ENCODE measurements at places on chromosomes 5 and 9. TPM values are rescaled to one million over a fixed set of nuclear protein-coding genes. Genes with fewer than 3 reads are reported as not detected.

DNA sequence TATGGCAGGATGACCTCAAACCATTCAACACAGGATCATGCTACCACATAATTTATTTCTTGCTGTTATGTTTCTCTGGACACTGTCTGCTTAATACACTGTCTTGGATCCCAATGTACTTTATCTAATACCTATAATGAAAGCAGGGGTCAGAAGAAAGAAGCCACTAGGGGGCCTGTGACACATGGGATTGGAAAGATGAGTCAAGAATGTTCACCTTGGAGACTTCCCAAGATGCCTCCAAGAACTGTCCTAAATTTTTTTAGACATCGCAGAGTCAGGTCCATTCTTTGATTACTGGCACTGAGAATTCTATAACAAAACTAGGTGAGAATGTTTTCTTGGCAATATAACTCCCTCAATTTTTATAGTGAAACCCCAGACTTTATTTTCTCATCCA lies 305.8 kb upstream of the SMARCA2 start:
- no peak for DNase-seq

GRCh38 chr5:159031513-159031912 lies 68.2 kb downstream of the EBF1 start:
- no peak for DNase-seq

Gene PCDHGA5
- 0.20 TPM for total RNA-seq

Gene JAKMIP2
- total RNA-seq: not detected

Gene PCSK5
- total RNA-seq: 9.8 TPM

GRCh38 chr5:174343826-174344225 lies 298.3 kb downstream of the NSG2 start:
- no peak for DNase-seq

DNA sequence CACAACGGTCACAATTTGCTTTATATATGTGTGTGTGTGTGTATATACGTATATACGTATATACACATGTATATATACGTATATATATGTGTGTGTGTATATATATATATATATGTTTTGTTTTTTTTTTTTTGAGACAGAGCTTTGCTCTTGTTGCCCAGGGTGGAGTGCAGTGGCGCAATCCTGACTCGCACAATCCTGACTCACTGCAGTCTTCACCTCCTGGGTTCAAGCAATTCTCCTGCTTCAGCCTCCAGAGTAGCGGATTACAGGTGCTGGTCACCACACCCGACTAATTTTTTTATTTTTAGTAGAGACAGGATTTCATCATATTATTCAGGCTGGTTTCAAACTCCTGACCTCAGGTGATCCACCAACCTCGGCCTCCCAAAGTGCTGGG lies 3.1 kb downstream of the RNF38 start:
- no peak for DNase-seq

All from PC-9 (cell line).